ENCODE measurements at places on chromosomes 4 and X.

DNA sequence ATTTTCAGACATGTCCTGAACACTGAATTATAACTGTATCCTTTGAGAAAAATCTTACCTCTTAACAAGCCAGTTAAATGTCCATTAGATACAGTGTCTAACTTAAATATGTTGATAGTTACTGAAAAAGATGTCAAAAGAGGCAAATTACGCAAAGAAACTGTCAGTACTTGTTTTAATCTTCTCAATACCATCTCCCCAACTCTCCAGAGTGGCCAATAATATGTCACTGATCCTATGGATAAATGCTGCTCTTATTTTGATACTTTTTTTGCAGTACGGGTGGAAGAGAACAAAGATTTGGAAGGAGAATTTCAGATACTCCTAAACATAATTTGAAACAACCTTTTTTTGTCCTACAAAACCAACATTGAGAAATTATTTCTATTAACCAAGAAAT lies 192.7 kb downstream of the CBR4 start:
- DNase-seq, result no peak

DNA sequence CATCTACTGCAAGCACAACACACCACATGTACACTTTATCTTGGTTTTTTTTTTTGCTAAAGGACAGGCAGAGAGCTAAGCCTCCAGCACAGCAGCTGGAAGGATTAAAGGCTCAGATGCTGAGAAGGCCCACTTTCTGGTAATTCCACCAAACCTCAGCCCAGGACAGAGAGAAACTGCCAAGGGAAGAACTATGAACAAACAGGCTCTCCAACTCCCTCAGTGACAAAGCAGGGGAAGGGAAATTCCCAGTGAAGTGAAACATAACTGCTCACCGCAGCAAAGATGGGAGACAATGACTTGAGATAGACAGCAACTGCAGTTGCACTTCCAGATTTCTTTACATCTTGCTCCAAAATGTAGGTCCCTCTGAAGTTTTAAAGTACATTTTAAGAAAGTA lies 4.8 kb downstream of the PROM1 start:
- DNase-seq, result peak; percentile 49

- DNase-seq, result peak; percentile 63
Observed at GRCh38 chrX:109936114-109936513, 66.8 kb upstream of the TMEM164 start.

- DNase-seq, result no peak
Observed at GRCh38 chrX:30791296-30792278, 97.5 kb downstream of the TAB3 start.

- DNase-seq, result peak; percentile 23
Observed at GRCh38 chr4:20318001-20318908, 66.5 kb downstream of the SLIT2 start.

- DNase-seq, result peak; percentile 24
Observed at GRCh38 chr4:139054791-139055505, 39.4 kb downstream of the NOCT start.

GRCh38 chr4:129550281-129550785 lies 454.4 kb downstream of the C4orf33 start:
- peak; percentile 26 for DNase-seq

- DNase-seq, result no peak
Observed at GRCh38 chrX:131544218-131544617, 344 bp downstream of the OR13H1 start.

GRCh38 chr4:137029026-137029425 lies 503.3 kb downstream of the PCDH18 start:
- no peak for DNase-seq

All from cardiac fibroblast (primary cell).